ENCODE measurements at places on chromosomes 16 and 17.

- DNase-seq = no peak
Measured at GRCh38 chr16:79090966-79091365, 509.6 kb downstream of the MAF start.

GRCh38 chr17:67647482-67647881 is 70.3 kb upstream of the NOL11 start:
- DNase-seq = no peak

GRCh38 chr16:1069154-1069553 is 3.4 kb upstream of the SSTR5 start:
- DNase-seq = no peak

GRCh38 chr17:27424941-27425340 is 31.3 kb upstream of the KSR1 start:
- DNase-seq = no peak

GRCh38 chr17:76793775-76794174 is 55.9 kb downstream of the MFSD11 start:
- DNase-seq = no peak

DNA sequence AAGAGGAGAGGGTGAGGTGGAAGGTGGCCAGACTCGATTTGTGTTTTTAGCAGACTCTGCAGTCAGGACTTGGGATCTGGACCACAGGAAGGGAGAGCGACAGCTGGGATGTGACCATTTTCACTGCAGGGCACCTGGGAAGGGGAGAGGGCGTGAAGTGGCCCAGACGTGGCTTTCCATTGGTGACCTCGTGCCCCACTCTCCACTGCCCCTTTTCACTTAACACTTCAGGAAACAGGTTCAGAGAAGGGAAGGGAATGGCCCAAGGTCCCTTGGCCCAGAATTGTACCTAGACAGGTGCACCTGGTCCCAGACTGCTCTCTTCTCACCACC is 22.9 kb upstream of the MPRIP start:
- no peak for DNase-seq

DNA sequence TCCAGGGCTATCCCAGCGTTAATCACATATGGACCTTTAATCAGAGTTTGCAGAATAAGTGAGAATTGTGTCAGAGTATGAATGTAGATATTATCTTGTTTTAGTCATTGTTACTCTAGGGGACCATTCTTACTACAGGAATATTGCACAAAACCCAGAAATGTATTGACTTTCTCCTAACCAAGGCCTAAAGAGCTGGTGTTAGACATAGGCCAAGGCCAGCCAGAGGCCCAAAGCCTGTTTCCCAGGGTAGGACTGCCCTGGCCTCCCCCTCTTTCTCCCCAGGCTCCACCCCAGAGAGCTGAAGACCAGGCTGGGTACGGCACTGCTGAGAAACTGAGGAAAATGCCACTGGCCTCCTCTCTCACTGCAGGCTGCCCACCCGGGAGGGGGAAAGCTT is 41.9 kb upstream of the MEOX1 start:
- DNase-seq = no peak

GRCh38 chr17:13044572-13045065 is 26.8 kb upstream of the ELAC2 start:
- no peak for DNase-seq

- DNase-seq = no peak
Measured at GRCh38 chr17:70352834-70353233, 183.5 kb downstream of the KCNJ2 start.

- no peak for DNase-seq
Measured at GRCh38 chr16:69522732-69523404, 42.9 kb upstream of the NFAT5 start.

All from anterior cingulate cortex (tissue), 58 donors.